ENCODE measurements at places on chromosomes 3 and 15.

- no peak overlapping the region for H3K27ac ChIP-seq
- no peaks in the 10 kb centered on the region for H3K27me3 ChIP-seq
- H3K4me3 ChIP-seq, result no peak overlapping the region
- H3K36me3 ChIP-seq, result no peaks in the 10 kb centered on the region
These were observed 49.7 kb downstream of the LRTM1 start for GRCh38 chr3:54878145-54878544.

- H3K36me3 ChIP-seq, result no peaks in the 10 kb centered on the region
- H3K27ac ChIP-seq, result no peak overlapping the region
- H3K4me1 ChIP-seq, result peaks cover 8% of the 10 kb centered on the region
- peak; percentile 79 for DNase-seq
These were observed 24.4 kb upstream of the TXNRD3 start for GRCh38 chr3:126679318-126679751.

DNA sequence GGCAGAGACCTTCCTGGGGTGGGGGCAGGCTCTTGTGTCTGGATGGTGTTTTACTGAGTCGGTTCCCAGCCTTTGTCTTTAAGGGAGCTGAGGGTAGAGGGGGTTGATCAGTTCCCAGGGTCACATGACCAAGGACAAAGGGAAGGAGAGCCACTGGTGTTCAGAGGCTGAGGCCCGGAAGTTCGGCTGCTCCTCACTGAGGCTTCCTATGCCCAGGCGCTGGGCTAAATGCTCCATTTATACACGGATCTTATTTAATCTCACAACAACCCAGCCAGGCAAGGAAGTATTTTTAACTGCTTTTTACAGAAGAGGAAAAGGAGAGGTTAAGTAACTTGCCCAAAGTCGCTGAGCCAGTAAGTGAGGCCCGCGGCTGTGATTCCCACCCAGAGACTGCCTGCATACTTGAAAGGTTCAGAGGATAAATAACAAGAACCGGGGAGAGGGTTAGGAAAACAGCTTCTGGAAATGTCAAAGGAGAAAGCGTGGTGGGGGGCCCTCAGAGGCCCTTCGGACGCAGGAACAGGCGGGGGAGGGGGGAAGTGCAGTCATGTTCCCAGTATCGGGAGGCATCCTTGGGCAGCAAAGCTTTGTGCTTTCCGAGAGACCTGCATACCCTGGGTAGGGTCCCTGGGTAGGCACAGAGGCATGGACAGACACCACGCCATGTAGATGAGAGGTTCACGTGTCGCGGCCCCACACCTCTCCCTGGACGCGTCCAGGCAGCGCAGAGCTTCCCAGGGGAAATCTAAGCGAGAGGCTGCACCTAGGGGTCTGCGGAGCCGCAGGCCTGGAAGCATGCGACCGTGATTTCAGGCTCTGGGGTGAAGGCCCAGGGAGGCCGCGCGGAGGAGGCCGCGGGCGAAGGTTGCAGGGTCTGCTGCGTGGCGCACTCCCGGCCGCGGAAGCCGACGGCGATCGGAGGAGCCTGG lies 21.3 kb downstream of the EPHB3 start:
- no peak for DNase-seq
- no peaks in the 10 kb centered on the region for H3K36me3 ChIP-seq
- no peak overlapping the region for H3K27ac ChIP-seq
- peaks cover 8% of the 10 kb centered on the region for H3K27me3 ChIP-seq
- peak overlapping the region; percentile 52 for H3K4me3 ChIP-seq

DNA sequence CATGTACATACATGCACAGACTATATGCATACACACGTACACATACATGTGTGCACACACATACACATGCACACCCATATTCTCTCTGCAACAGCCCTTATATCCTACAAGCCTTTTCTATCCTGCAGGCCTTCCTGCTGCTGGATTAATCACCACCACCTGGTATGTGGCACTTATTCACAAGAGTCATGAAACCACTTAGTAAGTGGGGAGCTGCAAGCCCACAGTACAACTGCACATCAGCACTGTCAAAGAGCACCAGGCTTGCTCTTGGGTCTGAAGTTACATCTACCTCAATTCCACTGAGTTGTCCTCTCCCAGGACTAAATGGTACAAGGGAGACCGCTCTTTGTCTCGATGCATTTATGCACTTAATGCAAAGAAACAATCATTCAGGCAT lies 233.2 kb downstream of the KLF13 start:
- H3K27me3 ChIP-seq, result no peaks in the 10 kb centered on the region
- H3K4me1 ChIP-seq, result no peaks in the 10 kb centered on the region
- H3K36me3 ChIP-seq, result no peaks in the 10 kb centered on the region
- H3K27ac ChIP-seq, result no peak overlapping the region

DNA sequence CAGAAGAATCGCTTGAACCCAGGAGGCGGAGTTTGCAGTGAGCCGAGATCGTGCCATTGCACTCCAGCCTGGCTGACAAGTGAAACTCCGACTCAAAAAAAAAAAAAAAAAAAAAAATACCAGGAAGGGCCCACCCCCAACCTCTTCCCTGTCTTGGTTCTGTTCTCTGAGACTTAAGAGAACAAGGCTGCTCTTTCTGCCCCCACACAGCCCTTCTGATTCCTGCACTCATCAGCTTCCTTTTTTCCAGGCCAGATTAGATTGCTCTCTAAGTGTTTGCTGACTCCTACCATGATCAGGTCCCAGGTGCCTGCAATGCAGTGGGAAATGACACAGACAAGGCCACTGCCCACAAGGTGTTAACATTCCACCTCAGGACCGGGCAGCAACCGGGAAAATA lies 13.0 kb downstream of the TMEM44 start:
- DNase-seq, result no peak
- H3K4me3 ChIP-seq, result no peak overlapping the region
- H3K4me1 ChIP-seq, result no peaks in the 10 kb centered on the region
- H3K27ac ChIP-seq, result no peak overlapping the region
- H3K36me3 ChIP-seq, result no peaks in the 10 kb centered on the region

DNA sequence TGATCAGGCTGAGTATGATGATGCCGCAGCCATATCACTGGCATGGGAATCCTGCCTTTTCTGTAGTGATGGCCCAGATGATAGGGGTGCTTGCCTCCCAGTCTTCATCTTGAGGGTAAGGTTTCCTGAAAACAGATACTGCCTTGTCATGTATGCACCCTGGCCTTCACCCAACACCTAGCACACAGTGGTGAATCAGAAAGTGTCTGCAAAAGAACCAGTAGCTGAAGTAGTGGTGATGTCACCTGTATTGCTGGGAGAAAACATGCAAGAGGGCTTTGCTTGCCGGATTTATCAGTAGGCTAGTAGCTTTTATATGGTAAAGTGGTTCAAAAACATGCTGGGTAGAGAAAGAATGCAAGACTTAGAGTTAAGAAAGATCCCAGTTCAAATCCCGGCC lies 419.8 kb upstream of the WNT5A start:
- no peak overlapping the region for H3K4me3 ChIP-seq
- no peaks in the 10 kb centered on the region for H3K36me3 ChIP-seq
- H3K27me3 ChIP-seq, result no peaks in the 10 kb centered on the region
- no peaks in the 10 kb centered on the region for H3K4me1 ChIP-seq
- no peak for DNase-seq

All from H1 (cell line).